ENCODE measurements at places on chromosomes 3 and 15.
A peak's percentile ranks its signal among the peaks of the same experiment; 100 is the strongest.

- DNase-seq = no peak
Observed at GRCh38 chr3:185732782-185733181, 92.1 kb downstream of the IGF2BP2 start.

- DNase-seq = no peak
Observed at GRCh38 chr3:25831578-25831977, 41.7 kb downstream of the OXSM start.

GRCh38 chr3:138188013-138188730 lies 1.1 kb downstream of the ARMC8 start:
- no peak for DNase-seq

- DNase-seq = no peak
Observed at GRCh38 chr15:60989696-60990095, 239.4 kb downstream of the RORA start.

DNA sequence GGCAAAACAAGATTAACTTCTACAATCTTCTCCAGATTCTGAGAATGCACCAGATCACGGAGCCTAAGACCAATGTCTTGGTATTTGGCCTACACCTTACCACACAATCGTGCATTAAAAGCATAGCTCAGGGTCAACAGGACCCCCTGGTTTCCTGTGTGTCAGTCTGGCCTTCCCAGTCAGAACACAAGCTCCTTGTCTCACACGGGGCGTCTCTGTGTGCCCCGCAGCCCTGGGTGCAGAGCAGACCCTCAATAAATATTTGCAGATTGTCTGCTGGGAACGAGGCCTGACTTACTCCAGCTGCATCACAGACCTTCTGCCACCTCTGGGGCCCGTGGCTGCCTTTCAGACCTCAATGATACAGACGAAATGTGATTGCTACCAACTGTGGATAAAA lies 82.5 kb upstream of the CTNNB1 start:
- no peak for DNase-seq

DNA sequence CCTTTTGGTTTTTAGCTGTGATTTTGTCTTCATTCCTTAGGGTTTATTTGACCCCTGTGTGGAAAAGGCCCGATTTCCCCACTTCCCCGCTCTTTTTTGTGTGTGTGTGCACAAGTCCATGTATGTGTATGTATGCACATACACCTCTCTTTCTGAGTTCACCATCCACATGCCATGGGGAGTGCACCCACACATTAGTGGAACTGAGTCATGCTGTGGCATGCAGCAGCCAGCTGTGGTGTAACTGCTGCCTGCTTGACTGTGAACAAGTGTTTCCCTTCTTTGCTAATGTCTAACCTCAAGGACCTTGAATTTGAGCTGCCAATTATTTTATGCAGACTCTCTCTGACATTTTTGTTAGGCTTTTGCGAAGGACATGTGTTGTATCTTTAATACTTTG lies 434.9 kb upstream of the TPM1 start:
- DNase-seq = no peak

GRCh38 chr15:80404057-80404760 lies at the start of gene ARNT2:
Gene ARNT2, plus strand, starts transcription at chr15:80404382. Its CDS starts 134 bp downstream, at chr15:80404516.
- DNase-seq = no peak

GRCh38 chr15:95561463-95561862 lies 769.0 kb upstream of the NR2F2 start:
- DNase-seq = no peak

DNA sequence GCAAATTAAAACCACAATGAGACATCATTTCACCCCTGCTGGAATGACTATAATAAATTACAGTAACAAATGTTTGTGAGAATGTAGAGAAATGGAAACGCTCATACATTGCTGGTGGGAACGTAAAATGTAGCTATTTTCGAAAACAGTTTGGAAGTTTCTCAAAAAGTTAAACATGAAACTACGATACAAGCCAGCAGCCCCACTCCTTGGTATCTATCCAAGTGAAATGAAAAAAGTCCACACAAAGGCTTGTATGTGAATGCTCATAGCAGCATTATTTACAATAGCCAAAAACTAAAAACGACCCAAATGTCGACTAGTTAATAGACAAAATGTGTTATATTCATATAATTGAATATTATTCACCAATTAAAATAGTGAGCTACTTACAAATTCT lies 22.9 kb upstream of the CFAP20DC start:
- DNase-seq = no peak

GRCh38 chr3:143751643-143752178 lies 96.6 kb downstream of the SLC9A9 start:
- DNase-seq = peak; percentile 15

DNA sequence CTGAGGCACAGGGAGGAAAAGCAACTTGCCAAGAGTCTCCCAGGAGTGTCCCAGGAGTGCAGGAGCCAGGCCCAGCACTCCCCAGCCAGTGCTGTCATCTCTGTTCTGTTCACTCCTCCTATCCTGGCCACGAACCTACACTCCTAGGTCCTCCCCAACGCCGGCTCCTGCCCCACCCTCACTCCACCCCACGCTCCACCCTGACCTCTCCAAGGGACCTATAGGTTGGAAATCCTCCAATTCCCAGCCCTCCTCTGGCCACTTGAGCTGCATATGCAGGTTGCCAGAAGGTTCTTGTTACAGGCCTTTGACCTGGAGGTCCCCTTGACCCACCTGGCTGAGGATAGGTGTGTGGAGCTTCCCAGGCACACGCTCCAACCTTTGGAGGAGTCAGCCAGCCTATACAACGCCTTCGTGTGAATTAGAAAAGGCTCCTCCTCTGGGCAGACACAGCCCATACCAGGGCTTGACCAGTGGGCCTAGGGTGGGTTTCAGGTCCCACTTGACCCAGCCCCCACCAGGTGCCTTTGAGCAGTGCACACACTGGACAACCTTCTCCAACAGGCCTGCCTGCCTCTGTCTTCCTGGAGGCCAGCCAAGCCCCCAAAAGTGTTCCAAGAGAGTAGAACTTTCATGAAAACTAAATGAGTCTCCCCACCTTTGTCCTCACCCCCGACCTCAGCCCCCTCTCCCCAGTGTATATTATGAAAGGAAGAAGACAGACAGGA lies 167.2 kb upstream of the TLE3 start:
- no peak for DNase-seq

DNA sequence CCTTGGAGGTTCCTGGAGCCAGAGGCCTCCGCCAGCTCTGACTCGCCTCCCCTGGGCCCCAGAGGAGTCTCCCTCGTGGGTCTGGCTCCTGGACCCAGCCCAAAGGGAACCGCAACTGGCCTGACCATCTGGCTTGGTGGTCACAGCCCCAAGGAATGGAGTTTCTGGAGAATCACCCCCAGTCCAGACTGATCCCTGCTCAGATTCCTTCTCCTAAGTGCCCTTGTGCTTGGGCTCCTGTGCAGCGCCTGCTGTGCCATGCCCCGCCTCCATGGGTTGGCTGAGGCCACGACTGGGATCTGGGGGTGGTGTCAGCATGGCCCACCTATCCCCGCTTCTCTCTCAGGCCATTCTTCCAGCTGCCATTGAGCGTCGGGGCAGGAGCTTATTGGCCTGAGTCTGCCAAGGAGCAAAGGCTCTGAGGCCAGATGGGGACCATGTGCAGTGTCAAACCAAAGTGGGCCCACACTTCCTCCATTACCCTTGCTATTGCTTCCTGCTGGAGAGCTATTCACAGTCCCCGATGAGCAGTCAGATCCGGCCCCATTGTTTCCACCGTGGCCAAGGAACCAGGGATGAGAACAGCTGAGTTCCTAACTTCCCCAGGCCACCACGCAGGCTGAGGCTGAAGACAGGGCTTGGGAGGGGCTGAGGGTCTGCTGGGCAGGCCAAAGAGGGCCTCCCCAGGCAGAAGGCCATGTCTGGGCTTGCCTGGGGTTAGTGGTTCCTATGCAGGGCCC lies 19.0 kb downstream of the CSPG4 start:
- no peak for DNase-seq

GRCh38 chr3:155804323-155804722 lies 1.8 kb downstream of the C3orf33 start:
- DNase-seq = no peak

DNA sequence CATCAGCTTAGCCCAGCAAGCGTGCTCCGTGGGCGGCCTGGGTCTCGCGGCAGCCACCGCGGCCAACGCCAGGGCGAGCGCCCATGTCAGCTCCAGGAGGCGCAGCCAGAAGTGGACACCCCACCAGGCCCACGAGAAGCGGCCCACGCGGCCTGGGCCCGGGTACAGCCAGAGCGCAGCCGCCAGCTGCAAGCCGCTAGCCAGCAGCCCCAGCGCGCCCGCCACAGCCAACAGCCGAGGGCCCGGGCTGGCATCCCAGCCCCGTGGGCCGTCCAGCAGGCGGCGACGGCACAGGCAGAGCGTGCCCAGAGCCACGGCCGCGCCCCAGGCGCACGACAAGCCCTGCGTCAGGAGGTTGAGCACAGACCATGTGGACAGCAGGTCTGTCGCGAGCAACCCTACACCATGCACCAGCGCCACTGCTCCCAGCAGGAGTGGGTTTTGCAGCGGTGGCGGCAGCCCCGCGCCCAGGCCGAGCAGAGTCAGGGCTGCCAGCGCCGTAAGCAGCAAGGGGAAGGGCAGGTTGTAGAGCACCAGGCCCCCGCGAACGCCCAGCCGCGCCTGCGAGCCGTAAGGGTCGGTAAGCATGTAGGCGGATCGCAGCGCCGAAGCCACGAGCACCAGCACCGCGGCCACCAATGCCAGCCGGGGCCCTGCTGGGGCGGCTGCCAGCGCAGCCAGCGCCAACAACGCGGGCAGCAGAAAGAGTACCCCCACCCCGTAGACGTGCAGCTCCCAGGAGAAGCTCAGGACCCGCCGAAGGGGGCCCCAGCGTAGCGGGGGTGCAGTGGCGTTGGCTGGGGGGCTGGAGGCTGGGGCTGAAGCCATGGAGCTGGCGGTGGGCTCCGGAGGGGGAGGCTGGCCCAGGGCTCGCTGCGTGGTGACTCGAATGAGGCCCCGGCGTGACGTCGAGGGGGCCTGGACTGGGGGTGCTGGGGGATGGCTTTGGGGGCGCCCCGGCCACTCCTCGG lies 4.9 kb downstream of the PRRT3 start:
- DNase-seq = no peak

DNA sequence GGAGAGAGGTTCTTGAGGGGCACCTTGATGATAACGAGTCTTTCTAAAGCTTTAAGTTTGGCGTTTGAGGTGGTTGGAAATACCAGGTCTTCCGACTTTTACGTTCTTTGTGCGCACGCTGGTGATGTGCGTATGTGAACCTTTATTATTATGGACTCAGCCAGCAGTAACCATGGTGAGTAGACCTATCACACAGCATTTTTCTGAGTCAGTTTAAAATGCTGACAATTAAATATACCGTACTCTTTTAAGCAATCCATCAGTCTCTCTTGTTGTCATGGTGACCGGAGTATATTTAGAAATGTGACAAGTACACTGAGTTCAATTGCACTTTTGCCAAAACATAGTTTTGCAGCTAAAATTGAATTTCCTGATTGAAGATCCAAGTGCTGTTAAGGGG lies 172.2 kb downstream of the LPP start:
- no peak for DNase-seq

DNA sequence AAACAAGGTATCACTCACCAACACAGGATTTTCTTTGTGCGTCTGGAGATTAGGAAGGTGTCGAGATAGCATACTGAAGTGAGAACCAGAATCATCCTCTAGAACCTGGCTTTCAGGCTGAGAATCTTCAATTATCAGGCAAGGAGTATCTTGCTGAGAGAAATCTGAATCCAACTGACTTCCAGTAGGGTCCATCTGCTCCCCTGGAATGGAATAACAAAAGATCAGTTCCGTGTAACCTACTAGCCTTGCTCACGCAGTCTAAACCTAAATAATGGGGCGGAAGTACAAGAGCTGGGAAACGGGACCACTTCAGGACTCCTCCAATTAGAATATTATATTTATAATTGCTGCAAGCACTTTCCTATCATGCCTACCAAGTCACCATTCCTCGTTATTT lies 690 bp downstream of the TP53BP1 start:
- DNase-seq = no peak

DNA sequence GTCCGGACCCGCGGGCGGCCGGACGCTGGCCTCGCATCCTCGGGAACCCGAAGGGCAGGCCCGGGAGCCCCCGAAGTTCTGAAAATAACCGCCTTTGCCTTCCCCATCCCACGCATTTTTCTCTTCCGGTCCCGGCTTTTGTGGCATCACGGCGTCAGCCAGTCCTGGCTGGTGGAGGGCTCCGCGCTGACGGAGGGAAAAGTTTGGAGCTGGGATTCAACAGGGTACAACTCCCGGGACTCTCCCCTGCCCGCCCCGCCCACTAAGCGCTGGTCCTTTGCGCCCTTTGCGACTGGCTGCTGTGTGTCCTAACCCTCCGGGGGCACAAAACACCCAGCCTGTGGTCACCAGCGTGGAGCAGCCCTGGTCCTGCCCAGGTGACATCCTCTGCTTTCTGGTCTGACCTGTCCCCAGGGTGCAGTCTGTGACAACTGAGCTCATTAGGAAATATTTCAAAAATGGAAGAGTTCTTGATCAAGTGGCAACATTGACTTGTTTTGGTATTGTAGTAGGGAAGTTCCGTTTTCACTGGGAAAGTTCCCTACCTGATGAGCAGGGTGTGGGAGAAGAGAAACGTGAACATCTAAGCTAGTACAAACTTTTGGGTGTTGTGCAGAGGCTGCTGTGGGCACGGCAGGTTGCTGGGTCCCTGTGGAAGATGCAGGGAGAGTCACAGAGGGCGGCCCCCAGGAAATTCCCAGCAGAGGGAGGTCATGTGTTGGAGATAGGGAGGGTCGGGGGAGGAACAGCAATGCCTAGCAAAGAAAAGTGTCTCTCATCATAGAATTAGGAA lies 775 bp downstream of the ARNT2 start:
- no peak for DNase-seq

DNA sequence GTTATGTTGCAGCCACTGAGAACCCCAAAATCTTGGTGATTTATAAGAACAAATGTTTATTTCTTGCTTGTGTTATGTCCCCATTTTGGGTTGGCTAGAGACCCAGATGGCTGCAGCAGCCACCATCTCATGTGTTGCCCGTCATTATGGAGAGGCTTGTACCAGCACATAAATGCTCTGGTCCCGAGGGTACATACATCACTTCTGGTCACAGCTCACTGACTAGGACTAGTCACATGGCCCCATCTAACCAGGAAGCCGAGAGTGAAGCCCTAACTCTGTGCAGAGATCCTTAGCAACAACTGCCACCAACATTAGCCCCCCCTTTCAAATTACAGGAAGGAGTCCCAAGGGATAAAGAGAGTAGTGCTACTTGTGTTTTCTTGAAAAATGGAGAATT lies 25.5 kb upstream of the HACD2 start:
- DNase-seq = no peak

All from GM06990 (cell line).